ENCODE measurements at places on chromosomes 2 and 18.

DNA sequence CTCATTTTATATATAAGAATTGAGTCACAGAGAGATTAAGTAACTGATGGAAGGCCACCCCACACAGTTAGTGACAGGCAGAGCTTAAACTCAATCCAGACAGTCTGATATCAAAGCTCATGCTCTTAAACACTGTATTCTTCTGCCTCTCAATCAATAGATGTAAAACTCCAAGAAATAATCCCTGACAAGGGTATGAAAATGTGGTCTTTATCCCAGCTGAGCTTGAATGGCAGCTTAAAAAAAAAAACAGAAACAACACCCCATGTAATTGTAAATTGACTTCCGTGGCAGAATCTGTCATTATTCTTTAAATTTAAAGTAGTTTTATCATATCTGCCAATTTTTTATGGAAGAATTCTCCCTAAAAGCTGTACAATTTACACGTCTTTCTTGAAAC lies 60.1 kb downstream of the RAB27B start:
- no peak for DNase-seq

GRCh38 chr2:189350540-189351209 lies 90.6 kb upstream of the WDR75 start:
- DNase-seq = no peak

DNA sequence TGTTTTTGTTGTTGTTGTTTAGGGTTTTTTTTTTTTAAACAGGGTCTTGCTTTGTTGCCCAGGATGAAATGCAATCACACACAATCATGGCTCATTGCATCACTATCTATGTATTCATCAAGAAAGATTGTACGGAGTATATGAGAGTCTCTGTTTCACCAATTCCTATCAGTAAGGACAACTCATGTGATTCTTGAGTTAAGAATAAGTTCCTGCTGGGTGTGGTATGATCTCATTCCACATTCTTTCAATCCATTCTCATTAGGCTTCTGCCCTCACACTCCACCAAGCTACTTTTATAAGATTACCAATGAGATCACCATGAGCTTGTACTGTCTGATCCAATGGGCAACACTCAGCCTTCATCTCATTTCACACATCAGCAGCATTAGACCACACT lies 9.1 kb upstream of the AP1S3 start:
- no peak for DNase-seq

DNA sequence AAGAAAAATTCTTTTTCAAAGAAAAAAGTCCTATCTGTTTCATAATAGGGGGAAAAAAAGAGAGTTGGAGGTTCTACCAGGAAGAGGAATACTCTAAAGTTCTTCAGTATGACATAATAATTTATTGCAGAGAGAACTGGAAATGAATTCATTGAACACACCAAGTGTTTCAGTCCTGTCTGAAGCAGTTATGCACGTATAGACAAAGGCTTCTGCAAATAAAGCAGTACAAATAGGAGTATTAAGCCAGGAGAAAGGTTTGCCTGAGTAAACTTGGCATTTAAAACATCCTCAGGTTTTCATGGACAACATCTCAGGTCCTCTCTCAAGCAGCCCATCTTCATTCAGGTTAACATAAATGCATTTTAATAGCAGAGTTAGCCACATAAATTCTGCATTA lies 141.6 kb downstream of the CCDC148 start:
- no peak for DNase-seq

- no peak for DNase-seq
These were observed 626 bp downstream of the CAPN10 start for GRCh38 chr2:240586919-240587800.

DNA sequence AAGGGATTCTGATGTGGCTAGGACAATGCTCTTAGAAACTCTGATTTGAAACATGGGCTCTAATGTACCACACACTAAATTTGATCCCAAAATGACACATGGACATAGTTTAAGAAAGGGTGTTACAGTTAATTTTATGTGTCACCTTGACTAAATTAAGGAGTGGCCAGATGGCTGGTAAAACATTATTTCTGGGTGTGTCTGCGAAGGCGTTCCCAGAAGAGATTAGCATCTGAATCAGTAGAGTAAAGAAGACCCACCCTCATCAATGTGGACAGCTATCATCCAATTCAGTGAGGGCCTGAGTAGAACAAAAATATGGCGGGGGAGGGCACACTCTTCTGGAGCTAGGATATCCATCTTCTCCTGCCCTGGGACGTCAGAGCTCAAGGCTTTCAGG lies 283.1 kb upstream of the CHAC2 start:
- no peak for DNase-seq

GRCh38 chr18:35059280-35059927 lies 18.2 kb downstream of the MAPRE2 start:
- DNase-seq = no peak

DNA sequence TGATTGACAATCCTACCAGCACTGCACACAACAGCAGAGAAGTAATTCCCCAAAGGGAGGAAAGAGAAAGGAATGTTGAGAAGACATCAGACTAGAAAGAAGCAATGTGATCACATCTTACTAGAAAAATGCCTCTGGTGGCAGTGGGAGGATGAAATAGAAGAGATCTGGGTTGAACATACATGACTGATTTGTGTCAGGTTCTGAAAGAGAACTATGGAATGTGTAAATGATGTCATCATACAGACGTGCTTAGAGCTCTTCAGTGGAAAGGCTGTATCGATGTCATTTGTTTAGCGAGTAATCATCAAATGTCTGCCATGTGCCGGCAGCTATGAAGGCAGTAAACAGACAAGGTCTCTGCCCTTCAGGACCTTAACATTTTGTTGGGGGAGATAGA lies 24.9 kb downstream of the GORASP2 start:
- no peak for DNase-seq

- no peak for DNase-seq
These were observed 170.2 kb downstream of the ZNF385B start for GRCh38 chr2:179691235-179691634.

- no peak for DNase-seq
These were observed 5.9 kb downstream of the GBX2 start for GRCh38 chr2:236162031-236162845.

DNA sequence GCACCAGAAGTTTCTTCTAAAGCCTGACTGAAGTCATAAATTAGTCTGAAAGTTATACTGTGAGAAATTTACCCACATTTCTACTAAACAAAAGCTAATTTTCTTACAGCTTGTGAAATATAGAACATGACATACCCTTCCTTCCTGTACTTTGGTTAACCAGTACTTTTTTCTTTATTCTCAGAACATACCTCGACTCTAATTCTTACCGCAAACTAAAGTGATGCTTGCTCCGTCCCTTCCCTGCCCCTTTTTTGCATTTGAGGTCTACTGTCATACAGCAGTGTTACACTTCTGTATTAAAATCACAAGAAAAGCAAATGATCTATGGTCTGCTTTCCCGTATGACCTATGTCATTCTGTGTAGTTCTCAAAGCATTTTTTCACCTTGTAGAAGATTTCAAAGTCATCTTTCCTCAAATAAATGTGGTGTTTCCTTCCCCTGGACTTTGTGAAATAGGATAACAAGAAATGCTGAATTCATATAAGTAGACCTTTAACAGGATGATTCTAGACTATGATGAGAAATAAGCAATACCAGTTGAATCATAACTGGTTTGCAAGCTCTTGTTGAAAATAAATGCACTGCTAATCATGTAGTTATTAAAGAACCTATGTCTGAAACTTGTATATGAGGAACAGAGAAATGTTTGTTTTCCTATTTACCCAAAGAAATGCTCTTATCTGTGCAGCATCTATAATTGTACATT lies 30.4 kb downstream of the CYTIP start:
- peak; percentile 50 for DNase-seq

- no peak for DNase-seq
These were observed 142.6 kb upstream of the ITGA4 start for GRCh38 chr2:181314551-181314950.

GRCh38 chr18:2535419-2535910 lies 35.8 kb downstream of the METTL4 start:
- no peak for DNase-seq

DNA sequence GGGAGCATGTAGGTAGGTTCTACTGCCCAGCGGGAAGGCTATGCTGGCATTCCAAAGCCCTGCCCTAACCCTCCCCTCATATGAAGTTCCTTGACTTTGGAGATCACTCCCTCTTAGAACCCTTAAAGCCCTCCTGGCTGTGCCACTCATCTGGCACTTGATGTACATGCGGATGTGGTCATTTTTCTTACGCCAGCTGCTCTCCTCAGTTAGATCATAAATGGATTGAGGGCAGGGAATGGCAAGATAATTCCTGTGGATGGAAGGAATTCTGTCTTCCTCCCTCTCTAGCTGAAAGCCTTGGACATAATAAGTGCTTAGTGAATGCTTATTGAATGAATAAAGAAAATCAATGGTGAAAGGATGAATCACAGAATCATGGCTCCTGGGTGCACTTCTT lies 51.6 kb downstream of the SLC4A3 start:
- DNase-seq = no peak

DNA sequence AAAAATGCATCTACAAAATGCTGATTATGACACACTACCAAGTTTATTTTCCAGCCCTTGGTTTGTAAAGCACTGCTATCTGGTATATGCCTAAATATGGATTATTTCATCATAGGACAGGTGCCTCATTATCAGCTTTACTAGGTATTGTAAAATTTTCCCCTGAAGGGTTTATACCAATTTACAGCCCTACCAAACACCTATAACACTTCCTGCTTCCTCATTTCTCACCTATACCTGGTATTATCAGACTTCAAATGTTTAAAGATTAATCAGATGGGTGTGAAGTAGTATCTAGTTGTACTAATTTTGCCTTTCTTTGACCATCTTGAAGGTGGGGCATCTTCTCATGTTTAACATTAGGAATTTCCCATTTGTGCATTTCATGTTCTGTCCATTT lies 26.8 kb downstream of the RMND5A start:
- DNase-seq = no peak

DNA sequence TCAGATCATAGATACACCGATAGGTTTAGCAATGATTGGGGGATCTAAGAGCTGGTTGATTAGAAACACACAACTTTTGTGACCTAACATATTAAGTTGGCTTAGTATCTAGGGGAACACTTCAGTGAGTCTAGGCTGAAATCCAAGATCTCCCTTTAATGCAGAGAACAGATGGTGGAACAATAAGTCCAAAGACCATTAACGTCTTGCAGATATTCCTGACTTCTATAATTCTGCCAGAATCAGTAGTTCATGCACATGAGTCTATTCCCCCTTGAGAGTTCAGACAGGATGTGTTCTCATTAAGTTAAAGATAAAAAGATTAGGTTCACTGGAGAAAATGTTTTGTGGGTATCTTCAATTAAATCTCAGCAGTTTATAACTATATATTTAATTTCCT lies 506.5 kb downstream of the TSN start:
- no peak for DNase-seq

- no peak for DNase-seq
These were observed 381.0 kb upstream of the CNTNAP5 start for GRCh38 chr2:123644053-123644452.

DNA sequence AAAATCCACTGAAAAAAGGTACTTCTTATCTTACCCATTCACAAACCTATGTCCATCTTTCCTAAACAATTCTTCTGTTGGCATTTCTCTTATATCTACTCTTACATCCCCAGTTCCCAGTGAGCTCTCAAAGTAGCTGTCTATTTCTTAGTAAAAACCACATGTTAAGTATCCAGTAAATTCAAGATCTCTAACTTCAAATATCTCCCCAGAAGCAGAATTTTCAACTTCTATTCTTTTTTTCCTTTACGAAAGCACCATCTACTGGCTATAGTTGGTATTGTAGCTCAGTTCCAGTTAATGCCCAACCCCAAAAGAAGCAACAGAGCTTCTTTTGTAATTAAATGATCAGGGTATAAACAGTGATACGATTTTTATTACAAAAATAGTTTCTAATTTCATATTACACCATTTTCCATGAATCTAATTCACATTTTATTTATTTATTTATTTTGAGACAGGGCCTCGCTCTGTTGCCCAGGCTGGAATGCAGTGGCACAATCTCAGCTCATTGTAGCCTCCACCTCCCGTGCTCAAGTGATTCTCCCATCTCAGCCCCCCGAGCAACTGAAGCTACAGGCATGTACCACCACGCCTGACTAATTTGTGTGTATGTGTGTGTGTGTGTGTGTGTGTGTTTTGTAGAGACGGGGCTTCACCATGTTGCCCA lies 28.5 kb downstream of the HRH4 start:
- peak; percentile 76 for DNase-seq

DNA sequence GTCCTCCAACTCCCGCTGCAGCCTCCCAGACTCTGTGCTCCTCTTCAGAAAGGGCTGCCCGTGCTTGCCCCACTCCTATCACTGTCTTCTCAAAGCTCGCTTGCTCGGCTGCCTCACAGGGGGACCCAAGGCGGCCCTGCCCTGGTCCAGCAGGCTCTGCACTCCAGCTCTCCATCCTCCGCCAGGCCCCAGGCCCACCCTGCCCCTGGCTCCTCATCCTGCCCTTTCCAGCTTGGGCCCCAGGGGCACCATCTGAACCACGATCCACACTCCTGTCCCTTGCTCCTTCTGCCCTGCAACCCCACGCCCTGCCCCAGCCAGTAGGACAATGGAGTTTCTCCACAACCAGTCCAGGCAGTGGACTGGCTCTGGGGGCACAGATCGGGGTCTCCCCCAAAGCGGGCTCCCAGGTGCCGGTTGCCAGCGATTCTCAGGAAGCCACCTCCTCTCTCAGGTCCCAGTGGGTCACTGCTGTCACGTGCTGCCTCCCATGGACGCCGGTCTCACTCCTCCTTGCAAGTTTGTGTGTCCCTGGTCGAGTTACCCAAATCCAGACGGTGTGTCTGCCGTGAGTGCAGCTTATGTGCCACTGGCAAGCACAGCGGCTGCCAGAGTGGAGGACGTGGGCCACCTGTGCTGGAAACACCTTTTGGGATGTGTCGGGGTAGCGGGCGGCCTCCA lies 238.5 kb downstream of the HDAC4 start:
- no peak for DNase-seq
